ENCODE measurements at places on chromosomes 6 and 20.

DNA sequence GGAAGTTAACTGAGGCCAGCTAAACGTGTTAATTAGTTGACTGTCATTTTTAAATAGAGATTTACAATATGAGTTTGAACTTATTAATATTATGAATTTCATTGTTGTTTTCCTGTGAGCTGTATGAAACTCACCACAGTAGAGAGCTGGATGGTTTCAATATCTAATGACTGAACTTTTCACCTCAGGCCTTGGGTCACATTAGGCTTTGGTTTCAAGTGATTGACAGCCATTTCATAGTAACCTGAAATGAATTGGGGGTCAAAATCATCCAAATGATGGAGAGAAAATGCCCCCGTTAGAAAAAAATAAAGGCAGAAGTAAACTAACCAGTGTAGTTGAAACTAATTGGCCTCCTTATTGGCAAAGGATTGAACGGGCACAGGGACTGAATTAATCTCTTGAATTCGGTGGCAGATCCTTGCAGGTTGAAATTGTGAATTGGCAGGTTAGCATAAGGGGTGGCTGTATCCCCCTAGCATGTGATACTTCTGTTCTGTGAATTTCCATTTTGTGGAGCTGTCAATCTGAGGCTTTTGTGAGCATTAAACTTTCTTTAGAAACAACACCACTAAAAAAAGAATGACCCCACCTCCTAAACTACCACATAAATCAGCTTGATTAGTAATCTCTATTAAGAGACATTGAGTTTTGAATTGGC, 155.1 kb upstream of the MMS22L start:
- no peak for DNase-seq

DNA sequence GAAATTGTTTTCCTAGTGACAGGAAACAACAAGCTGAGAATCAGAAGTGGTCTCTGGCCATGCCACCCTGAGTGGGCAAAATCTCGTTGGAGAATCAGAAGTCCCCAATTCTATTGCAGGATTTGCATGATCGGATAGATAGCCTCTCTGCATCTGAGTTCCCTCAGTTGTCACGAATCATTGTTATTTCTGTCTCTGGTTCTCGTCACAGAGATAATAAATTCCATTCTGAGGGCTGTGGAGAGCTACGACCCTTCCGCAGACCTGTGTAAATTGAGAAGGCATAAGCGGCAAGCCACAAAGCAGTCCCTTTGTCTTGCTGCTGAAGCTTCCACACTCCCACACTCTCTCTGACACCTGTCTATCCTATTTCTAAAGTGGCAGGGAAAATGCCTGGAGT, 102.4 kb upstream of the CNR1 start:
- no peak for DNase-seq

- no peak for DNase-seq
Measured at GRCh38 chr20:12700701-12701100, 308.1 kb upstream of the SPTLC3 start.

DNA sequence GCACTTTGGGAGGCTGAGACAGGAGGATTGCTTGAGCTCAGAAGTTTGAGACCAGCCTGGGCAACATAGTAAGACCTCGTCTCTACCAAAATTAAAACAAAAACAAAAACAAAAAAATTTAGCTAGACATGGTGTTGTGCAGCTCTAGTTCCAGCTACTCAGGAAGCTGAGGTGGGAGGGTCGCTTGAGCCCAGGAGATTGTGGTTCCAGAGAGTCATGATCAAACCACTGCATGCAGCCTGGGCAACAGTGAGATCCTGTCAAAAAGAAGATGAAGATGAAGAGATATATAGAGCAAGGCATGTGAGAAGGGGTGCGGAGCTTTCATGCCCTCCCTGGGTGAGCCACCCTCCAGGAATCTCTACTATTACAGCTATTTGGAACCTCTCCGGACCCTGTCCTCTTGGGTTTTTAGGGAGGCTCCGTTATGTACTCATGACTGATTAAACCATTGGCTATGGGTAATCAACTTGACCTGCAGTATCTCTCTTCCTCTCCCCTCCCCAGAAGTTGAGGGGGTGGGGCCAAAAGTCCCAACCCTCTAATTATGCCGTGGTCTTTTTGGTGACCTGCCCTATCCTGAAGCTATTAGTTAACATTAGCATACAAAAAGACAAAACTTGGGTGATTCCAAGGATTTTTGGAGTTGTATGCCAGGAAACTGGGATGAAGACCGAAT, 9.0 kb downstream of the POLH start:
- DNase-seq, result no peak

- DNase-seq, result no peak
Measured at GRCh38 chr6:119476024-119476423, 126.5 kb upstream of the MAN1A1 start.

- no peak for DNase-seq
Measured at GRCh38 chr6:147904416-147904815, 395.9 kb downstream of the SAMD5 start.

DNA sequence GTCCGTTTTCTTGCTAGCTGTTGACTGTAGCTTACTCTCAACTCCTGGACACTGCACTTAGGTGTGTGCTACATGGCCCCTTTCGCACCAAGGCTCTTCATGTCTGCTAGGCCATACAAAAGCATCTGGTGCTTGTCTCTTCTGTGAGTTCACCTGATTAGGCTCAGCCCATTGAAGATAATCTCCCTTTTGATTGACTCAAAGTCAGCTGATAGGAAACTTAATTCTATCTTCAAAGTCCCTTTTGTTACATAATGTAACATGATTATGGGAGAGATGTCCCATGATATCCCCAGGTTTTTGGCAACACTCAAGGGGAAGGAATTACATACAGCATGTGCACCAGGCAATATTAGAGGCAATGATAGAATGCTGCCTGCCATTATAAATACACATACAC, 263.0 kb upstream of the JAG1 start:
- no peak for DNase-seq

- no peak for DNase-seq
Measured at GRCh38 chr20:62476056-62476838, 452 bp upstream of the GATA5 start.

DNA sequence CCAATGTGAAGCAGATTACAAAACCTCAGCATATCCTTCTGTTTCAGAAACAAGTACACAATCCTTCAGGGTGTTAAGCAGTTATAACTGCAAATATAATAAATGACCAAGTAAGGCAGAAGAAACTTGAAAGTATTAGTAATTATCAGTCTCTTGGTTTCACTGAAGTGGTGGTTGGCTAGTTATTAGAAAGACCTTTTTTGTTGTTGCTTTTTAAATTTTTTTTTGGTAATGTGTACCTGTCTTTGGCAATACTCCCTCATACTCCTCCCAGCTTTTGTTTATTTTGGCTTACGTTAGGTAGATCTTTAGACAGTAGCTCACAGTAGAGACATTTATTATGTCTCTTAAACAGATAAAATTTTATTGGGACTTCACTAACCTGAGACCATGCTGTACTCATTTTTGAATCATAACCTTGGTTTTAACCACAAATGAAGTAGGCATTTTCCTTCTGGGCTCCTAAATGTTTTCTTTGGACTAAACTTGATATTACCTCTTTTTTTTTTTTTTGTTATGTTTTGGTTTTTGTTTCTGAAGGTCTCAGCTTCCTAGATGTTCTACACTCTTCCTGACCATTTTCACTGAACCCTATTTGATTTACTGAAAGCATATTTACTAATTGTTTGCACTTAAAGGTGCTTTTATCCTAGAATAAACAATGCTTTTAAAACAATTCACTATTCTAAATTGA, 6.4 kb downstream of the CD2AP start:
- DNase-seq, result no peak

GRCh38 chr20:38441916-38442315, 6.8 kb upstream of the SNHG17 start:
- no peak for DNase-seq

- no peak for DNase-seq
Measured at GRCh38 chr6:68635706-68636513, 828 bp downstream of the ADGRB3 start.

DNA sequence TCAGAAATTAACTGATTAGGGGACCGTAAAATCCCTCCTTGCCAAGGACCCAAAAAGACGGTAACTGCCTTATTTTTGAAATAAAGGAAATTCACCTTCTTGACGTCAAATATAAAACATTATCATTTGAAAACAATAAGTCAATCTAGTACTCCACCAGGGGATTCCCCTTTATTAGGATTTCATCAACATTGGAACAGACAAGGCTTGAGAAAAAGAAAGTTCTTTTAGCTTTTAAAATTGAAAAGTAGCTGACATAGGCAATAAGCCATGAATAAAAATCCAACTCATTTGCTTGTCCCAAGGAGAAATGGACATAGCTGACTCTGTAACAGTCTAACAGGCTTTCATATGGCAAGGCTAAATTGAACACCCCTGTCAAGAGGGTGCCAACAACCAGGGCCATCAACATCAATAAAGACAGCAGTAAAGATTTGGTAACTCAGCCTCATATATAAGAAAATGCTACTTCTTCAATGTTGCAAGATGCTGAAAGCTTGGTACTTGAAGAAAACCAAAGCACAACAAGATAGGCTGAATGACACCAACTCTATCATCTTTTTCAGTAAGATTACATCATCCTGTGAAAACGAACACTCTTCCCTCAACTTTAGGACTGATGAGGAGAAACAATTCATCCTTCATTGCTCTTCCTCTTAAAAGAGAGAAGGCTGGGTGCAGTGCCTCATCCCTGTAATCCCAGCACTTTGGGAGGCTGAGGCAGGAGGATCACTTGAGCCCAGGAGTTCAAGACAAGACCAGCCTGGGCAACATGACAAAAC, 121.0 kb upstream of the PRDM1 start:
- no peak for DNase-seq

GRCh38 chr20:63772781-63773518, 33.4 kb downstream of the SLC2A4RG start:
- no peak for DNase-seq

DNA sequence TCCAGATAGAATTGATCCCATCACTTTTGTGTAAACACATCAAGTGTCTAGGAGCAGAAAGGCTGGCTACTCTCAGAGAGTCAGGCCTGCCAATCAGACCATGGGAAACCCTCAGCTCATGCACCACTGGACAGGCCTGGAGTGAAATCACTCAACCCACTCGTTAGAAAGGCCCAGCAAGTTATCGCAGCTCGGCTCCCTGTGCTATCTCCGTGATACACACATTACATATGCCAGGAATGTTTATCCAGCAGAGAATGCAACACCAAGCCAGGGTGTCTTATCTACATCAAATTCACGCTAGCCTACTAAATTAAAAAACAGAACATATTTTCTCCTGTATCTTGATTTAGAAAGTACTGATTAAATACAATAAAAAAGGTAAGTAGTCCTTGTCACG, 232.4 kb upstream of the FOXQ1 start:
- DNase-seq, result no peak

DNA sequence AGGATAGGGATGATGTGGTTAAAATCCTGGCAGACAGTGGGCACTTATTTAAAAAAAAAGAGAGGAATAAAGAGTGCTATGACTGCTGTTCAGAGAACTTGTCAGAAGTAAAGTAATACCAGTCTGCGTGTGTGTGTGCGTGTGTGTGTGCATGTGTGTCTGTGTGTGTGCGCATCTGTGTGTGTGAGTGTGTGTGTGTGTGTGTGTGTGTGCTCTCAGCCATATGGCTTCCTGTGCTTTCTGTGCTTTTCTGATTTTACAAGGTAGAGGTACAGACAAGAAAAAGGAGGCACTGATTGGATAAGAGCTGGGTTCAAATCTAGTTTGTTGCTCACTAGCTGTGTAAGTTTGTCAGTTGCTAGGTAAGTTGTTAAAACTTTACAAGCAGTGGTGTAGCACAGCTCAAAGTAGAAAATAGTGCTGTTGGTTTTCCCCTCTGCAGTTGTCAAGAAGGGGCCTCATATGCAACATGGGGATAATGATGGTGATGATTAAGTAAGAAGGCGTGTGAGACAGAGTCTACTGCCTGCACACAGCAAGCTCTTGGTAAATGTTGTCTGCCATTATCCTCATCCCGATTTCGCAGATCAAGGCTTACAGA, 155.3 kb upstream of the ZNF217 start:
- no peak for DNase-seq

GRCh38 chr6:166744223-166745134, 117.4 kb upstream of the RPS6KA2 start:
- no peak for DNase-seq

- no peak for DNase-seq
Measured at GRCh38 chr6:31352683-31353383, 4.1 kb downstream of the HLA-B start.

DNA sequence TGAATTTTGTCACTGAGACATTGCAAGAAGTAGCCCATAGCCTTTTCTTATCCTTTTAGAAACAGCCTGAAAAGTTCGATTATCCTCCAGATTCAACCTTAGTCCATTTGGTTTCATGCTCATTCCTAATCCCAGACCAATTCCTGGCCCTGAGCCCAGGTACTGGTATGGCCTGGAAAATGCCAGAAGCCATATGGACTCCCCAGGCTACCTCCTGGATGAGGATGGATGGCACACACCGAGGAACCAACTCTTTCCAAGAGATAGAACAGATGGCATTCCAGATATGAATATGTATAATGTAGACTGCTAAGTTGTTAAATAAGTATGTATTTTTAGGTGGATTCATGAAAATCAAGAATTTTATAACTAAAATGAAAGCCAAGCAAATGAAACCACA, 51.6 kb upstream of the SNAP25 start:
- DNase-seq, result no peak

DNA sequence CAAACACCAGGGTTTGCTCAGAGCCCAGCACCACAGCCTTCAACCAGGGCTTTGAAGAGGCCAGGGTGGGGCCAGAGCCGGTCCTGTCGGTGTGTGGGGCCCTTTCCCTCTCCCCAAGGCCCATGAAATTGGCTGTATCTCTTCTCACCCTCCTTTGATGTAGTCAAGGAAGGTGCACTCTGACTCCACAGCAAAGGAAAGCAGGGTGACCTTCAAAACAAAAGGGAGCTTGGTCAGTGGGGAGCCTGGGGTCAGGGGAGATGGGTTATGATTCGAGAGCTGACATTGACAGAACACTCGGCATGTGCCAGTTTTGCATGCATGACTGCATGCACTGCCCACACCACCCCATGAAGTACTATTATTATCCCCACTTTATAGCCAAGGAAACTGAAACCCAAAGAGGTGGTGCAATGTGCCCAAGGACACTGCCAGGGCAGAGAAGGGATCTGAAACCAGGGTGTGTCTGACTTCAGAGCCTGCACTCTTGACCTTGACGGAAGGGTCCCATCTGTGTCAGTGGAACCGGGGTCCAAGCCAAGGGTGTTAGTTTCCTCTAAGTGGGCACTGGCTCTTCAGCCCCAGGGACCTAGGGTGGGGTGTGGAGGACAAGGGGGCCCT, 55.4 kb downstream of the RAB44 start:
- DNase-seq, result no peak

GRCh38 chr20:20343932-20344331, 24.0 kb upstream of the INSM1 start:
- no peak for DNase-seq

Measured in NCI-H2107 (cell line).